Smooth muscle cell of the brain vasculature (primary cell): ENCODE measurements at places on chromosomes 4 and X.

- DNase-seq = no peak
Observed at GRCh38 chrX:20434986-20435385, 168.3 kb upstream of the RPS6KA3 start.

- no peak for DNase-seq
Observed at GRCh38 chrX:112668476-112669409, 11.0 kb downstream of the LHFPL1 start.

DNA sequence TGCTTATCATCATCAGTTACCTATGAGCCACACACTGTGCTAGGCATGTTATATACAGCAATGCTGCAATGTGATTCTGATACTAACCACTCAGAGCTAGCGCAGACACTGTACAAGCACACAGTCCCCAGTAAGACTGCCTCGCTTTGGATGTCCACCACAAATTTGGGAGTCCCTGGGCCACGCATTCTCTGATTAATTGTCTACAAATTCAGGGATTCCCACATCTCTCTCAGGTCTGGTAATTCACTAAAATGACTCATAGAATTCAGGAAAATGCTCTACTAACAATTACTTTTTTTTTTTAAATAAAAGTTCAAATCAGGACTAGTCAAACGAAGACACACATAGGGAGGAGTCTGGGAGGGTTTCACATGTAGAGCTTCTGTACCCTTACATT is 652.1 kb upstream of the AADAT start:
- DNase-seq = no peak

GRCh38 chr4:39563346-39563847 is 36.2 kb upstream of the UGDH start:
- no peak for DNase-seq

DNA sequence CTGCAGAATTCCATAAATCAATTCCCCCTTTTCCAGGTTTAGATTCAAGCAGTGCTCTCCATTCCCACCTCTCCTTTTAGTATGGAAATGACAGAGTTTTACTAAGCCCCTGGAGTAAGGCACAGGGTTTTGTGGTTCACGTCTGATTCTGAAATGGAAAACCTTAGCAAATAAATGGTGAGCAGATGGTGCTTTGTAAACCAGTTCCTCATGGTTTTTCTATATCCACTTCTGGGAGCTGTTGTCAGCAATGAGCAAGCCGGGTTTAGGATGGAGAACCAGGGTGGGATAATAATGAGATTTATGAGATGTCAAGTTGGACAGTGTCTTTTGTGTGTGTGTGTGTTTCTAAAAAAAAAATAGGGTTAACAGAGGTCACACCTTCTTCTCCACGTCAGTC is 113.8 kb upstream of the RBPJ start:
- DNase-seq = no peak

DNA sequence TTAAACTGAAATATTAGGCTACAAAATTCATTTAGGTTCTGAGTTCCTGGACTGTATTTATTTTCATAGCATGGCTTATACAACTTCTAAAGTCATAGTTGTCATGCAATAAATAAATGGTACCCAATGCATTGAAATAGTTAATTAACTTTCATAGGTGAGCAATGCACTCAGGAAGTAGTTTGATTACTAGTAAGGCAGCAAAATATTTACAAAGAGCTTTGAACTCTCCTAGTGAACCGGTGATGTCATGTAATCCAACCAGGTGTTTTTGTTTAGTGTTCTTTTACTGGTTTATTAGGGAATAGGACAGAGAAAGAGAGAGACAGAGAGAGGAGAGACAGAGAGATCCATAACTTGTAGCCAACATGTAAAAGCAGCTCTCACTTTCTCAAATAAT is 228.6 kb upstream of the CTSO start:
- no peak for DNase-seq

GRCh38 chrX:34341258-34341657 is 209.1 kb upstream of the FAM47A start:
- no peak for DNase-seq

DNA sequence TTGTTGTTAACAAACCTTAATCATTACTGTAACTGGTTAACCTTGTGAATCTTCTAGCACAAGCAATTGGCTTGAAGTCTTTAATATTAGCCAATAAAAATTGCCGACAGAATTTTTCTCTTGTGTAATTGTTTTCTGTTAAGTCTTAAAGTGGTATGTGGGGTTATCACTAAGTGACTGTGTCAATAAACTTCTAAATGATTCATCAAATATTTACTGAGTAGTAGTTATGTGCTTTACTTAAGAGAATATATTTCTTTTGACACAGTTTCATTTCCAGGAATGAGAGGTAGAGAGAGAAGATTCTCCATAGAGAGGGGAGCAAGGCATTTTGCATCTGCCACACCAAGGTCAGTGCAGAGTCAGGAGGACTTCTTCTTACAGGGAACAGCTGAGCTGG is 2361.6 kb upstream of the AGA start:
- DNase-seq = no peak

- no peak for DNase-seq
Observed at GRCh38 chr4:124803641-124804040, 91.1 kb upstream of the ANKRD50 start.

DNA sequence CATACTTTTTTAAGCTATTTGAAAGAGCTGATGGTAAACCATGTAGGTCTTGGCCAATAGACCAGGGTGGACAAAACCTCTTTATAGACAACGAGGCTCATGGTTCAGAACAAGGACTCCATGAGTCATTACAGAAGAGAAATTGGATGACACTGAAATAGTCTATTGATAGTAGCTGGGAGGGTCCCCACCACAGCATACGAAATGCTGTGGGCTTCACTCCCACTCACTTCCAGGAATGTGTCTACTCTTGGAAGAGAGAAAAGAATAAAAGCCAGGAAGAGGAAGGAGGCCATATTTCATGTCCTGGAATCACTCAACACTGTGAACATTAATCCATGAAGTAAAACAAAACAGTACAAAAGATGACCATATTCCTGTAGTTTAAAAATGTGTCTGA is 82.3 kb upstream of the MXRA5 start:
- DNase-seq = no peak

- DNase-seq = no peak
Observed at GRCh38 chr4:30160140-30160539, 560.0 kb upstream of the PCDH7 start.

DNA sequence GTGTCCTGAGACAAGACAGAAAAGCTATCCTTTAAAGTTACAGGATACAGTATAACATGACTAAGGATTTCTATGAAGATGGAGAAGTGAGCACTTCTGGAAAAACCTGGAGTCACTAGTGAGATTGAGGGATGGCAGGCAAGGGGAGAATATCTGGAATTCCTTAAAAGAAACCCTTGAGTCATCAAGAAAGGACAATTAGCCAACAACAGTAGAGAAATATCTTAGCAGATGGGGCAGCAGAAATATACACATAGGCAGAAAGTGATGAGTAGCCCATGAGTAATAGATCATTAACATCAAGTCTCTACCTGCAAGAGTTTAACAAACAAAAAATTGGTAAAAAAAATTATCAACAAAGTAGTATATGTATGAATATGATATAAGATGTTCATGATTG is 858.8 kb upstream of the FRG1 start:
- DNase-seq = no peak

- DNase-seq = peak; percentile 33
Observed at GRCh38 chr4:110516106-110516922, 40.4 kb downstream of the ENPEP start.
